Uterus (tissue), 4 donors: ENCODE measurements at places on chromosomes 12 and 14. TPM values are rescaled to one million over a fixed set of nuclear protein-coding genes. Genes with fewer than 3 reads are reported as not detected.
A peak's percentile ranks its signal among the peaks of the same experiment; 100 is the strongest.

CFAP251 gene
- 15.3 TPM for total RNA-seq

GRCh38 chr12:69837657-69838415, 12.8 kb downstream of the MYRFL start:
- no peak overlapping the region for H3K27ac ChIP-seq
- no peaks in the 10 kb centered on the region for H3K27me3 ChIP-seq
- H3K4me3 ChIP-seq: no peak overlapping the region
- no peaks in the 10 kb centered on the region for H3K4me1 ChIP-seq

- no peak overlapping the region for H3K27ac ChIP-seq
- no peak for DNase-seq
- H3K36me3 ChIP-seq: no peaks in the 10 kb centered on the region
- H3K4me1 ChIP-seq: no peaks in the 10 kb centered on the region
Measured at GRCh38 chr14:61434311-61434710, 112.9 kb downstream of the PRKCH start.

CEP83 gene
- total RNA-seq: 40.7 TPM

DNA sequence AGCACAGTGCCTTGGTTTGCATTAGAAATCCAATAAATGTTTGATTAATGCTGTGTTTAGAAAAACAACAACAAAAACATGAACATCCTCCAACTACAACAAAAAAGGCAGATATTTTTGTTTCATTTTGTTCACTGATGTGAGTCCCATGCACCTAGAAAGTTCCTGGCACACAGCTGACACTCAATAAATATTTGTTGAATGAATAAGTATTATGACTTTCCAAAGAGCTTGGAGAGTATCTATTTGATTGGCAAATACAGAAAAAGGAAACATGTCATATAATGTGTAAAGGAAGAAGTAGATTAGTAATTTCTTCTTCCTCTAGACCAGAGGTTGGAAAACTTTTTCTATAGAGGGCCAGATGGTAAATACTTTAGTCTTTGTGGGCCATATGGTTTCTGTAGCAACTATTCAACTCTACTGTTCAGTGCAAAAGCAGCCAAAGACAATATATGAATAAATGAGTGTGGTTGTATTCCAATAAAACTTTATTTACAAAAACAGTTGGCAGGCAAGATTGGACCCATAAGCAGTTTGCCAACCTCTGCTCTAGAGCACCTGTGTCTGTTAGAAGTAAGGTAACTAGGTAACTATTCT, 312.3 kb upstream of the DIO2 start:
- no peaks in the 10 kb centered on the region for H3K27me3 ChIP-seq
- no peaks in the 10 kb centered on the region for H3K36me3 ChIP-seq
- no peak overlapping the region for H3K4me3 ChIP-seq
- DNase-seq: no peak
- H3K27ac ChIP-seq: no peak overlapping the region
- H3K4me1 ChIP-seq: no peaks in the 10 kb centered on the region

COL2A1 gene
- 0.15 TPM for total RNA-seq

DNA sequence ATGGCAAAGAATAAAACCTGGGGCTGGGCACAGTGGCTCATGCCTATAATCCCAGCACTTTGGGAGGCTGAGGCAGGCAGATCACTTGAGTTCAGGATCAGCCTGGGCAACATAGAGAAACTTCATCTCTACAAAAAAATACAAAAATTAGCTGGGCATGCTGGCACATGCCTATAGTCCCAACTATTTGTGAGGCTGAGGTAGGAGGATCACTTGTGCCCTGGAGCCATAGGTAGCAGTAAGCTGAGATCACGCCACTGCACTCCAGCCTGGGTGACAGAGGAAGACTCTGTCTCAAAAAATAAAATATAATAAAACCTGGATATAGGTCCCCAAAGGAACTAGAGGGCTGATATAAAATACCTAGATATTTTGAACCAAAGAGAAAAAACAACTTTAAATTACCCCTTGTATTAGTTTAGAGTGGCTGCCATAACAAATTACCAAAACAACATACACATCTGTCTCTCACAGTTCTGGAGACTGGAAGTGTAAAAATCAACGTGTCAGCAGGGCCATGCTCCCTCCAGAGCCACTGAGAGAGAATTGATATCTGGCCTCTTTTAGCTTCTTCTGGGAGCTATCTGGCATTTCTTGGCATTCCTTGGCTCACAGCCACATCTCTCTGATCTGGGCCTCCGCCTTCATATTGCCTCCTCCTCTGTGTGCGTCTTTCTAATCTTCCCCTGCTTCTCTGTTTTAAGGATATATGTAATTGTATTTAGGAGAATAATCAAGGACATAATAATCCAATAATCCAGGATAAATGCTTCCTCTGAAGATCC, 47.9 kb upstream of the ATF7IP start:
- H3K4me3 ChIP-seq: no peak overlapping the region
- no peak for DNase-seq
- H3K27me3 ChIP-seq: no peaks in the 10 kb centered on the region
- no peak overlapping the region for H3K27ac ChIP-seq
- no peaks in the 10 kb centered on the region for H3K36me3 ChIP-seq

SERPINA10 gene
- total RNA-seq: not detected

DNA sequence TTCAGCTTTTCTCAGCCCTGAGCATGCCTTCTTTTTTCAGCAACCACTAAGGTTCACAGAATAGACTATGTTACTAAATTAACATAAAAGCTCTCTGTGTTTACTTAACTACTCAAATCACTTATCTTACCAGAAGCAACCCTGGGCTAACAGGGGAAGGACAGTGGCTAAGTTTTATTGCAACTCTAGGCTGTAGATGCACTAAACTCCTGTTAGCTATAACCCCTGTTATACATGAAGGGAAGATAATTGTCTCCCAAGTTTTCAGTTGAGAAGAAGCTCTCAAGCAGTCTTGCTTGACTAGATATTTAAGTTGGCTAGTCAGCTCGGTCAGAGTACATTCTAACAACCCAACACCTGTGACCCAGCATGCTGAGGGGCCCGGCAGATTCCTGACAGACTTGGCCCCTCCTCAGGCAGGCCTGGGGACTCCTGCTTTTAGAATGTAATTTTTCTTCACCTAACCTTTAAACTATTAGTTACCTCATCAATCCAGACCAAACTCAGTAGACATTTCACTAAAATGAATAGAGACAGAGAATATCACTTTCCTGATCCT, 464.5 kb downstream of the EGLN3 start:
- H3K4me3 ChIP-seq: no peak overlapping the region
- no peak overlapping the region for H3K27ac ChIP-seq
- H3K36me3 ChIP-seq: no peaks in the 10 kb centered on the region
- H3K4me1 ChIP-seq: no peaks in the 10 kb centered on the region
- no peaks in the 10 kb centered on the region for H3K27me3 ChIP-seq

- DNase-seq: no peak
- no peaks in the 10 kb centered on the region for H3K27me3 ChIP-seq
- H3K36me3 ChIP-seq: no peaks in the 10 kb centered on the region
- no peak overlapping the region for H3K4me3 ChIP-seq
- no peaks in the 10 kb centered on the region for H3K4me1 ChIP-seq
- no peak overlapping the region for H3K27ac ChIP-seq
Measured at GRCh38 chr14:81200054-81200453, 20.7 kb downstream of the GTF2A1 start.

GRCh38 chr12:116453631-116454030, 105.5 kb upstream of the MAP1LC3B2 start:
- H3K36me3 ChIP-seq: no peaks in the 10 kb centered on the region
- H3K27me3 ChIP-seq: no peaks in the 10 kb centered on the region
- peaks cover 15% of the 10 kb centered on the region for H3K4me1 ChIP-seq
- no peak overlapping the region for H3K27ac ChIP-seq

DNA sequence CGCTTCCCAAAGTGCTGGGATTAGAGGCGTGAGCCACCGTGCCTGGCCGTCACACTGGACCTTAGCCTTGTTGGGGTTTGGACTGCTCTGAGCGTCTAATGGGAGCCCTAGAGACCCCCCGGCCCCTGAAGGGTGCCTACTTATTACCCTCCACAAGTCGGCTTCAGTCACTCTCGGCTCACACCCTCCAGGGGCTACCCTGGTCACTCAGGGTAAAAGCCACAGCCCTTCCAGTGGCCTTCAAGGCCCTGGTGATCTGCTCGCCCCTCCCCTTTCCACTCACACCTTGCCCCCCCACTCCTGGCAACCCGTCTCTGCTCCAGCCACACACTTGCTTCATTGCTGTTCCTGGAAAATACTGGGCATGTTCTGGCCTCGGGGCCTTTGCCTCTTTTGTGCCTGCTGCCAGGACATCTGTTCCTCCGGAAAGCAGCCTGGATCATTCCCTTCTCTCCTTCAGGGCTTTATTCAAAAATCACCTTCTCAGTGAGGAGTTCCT, 3.6 kb upstream of the MORN3 start:
- no peaks in the 10 kb centered on the region for H3K36me3 ChIP-seq
- peak overlapping the region; percentile 43 for H3K27ac ChIP-seq
- H3K4me1 ChIP-seq: no peaks in the 10 kb centered on the region
- DNase-seq: no peak
- H3K27me3 ChIP-seq: no peaks in the 10 kb centered on the region

ADCY6 gene
- total RNA-seq: 58.1 TPM

- H3K4me3 ChIP-seq: no peak overlapping the region
- H3K27me3 ChIP-seq: no peaks in the 10 kb centered on the region
- H3K4me1 ChIP-seq: no peaks in the 10 kb centered on the region
- no peak overlapping the region for H3K27ac ChIP-seq
- no peak for DNase-seq
Measured at GRCh38 chr12:49716553-49716952, 9.3 kb upstream of the FMNL3 start.

DNA sequence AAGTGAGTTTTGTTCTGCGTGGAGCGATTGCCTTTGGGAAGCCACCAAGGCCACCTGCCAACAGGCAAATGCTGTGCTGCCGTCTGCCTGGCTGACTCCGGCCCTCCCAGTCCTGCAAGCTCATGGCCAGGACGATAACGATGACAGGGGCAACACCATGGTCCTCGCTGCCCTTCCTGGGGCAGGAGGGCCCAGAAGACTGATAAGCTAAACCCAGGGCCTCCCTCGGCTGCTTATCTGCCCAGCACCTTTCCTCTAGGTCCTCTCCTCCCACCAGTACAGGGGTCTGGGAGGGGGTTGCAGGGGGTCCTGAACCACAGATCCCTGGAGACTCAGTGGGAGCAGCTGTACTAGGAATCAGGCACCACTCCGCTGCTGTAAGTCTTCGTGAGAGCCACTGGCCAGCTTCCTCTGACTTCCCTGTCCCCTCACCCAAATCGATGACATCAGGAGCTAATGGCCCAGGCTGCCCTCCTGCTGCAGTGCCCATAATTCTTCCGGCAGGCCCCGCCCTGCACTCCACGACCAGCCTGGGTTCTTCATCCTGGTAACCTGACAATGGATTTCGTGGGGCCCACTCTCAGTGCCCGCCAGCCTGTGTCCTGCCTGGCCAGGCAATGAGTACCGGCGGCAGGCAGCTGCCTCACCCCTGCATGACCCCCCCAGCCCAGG, 5.1 kb downstream of the ANKRD9 start:
- no peaks in the 10 kb centered on the region for H3K27me3 ChIP-seq
- H3K27ac ChIP-seq: no peak overlapping the region
- no peaks in the 10 kb centered on the region for H3K4me1 ChIP-seq
- no peaks in the 10 kb centered on the region for H3K36me3 ChIP-seq

DNA sequence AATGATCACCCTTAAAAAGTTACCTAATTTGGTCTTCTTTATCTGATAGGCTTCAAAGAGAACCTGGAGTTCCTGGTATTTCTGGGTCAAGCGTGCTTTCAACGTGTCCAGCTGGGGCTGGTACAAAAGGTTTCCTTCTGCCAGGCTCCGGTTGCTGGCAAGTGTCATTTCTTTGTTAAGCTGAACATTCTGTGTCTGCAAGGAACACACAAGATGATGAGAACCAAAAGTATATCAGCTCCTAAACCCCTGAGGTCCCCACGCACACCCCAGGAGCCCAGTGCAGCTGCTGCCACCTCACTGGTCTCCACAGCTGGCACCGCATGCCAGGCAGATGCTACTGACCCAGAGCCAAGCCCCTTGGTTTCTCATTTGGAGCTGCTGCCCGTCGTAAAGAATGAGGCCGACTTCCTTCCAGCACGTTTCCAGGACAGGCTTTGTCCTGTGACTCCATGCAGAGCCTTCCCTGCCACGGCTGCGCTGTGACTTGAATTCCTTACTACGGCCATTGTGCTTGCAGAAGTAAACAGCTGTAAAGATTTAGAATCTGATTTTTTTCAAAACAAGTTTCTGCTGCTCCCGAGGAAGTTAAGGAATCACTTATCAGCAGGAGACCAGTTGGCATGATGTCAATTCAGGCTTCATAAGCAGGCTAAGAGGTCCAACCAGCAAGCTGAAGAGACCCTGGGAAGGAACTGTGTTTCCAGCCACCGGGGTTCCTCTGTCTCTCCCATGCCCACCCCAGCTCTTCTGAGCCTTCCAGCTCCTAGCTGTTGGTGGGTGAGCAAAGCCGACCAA, 24.9 kb downstream of the VPS37B start:
- peaks cover 6% of the 10 kb centered on the region for H3K4me1 ChIP-seq
- no peaks in the 10 kb centered on the region for H3K27me3 ChIP-seq
- no peak for DNase-seq
- peak overlapping the region; percentile 22 for H3K4me3 ChIP-seq
- H3K36me3 ChIP-seq: no peaks in the 10 kb centered on the region

DNA sequence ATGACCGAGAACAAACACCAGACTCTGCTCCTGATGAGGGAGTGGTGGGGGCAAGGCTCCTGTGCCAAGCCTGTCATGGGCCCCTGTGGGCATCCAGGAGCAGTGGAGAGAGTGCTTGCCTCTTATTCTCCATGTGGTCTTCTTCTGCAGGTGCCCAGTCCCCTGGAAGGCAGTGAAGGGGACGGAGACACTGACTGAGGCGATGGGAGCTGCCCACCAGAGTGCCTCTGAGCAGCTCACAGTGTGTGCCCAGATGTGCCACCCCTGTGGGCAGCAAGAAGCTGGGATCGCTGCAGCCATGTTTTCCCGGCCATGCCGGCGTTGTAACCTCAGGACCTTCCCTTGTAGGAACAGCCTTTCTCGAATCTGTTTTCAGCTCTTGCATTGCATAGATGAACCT, 6.4 kb upstream of the EP400 start:
- H3K27ac ChIP-seq: no peak overlapping the region
- DNase-seq: no peak
- no peaks in the 10 kb centered on the region for H3K27me3 ChIP-seq

GRCh38 chr12:132056951-132057350, 87.2 kb downstream of the DDX51 start:
- H3K4me1 ChIP-seq: no peaks in the 10 kb centered on the region
- H3K36me3 ChIP-seq: no peaks in the 10 kb centered on the region
- H3K4me3 ChIP-seq: no peak overlapping the region
- no peak for DNase-seq

GPRC5D gene
- not detected for total RNA-seq

MIS18BP1 gene
- total RNA-seq: 21.2 TPM

DNA sequence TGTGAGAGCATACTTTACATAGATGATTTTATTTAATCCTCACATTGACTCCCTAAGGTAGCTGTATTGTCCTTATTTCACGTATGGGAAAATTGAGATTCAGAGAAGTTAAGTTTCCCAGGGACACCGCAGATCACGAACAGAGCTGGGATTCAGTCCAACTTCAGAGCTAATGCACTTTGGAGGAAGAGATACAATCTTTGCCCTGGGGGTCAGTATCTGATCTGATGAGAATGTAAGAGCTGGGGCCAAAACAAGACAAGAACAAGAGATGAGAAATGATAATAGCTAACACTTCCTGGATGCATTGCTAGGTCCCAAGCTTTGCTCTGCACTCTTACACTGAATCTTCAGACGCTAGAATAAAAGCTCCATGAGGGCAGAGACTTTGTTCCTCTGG, 6.0 kb upstream of the CSAD start:
- no peaks in the 10 kb centered on the region for H3K36me3 ChIP-seq
- H3K4me3 ChIP-seq: no peak overlapping the region
- peaks cover 12% of the 10 kb centered on the region for H3K4me1 ChIP-seq
- H3K27me3 ChIP-seq: no peaks in the 10 kb centered on the region
- no peak overlapping the region for H3K27ac ChIP-seq
- no peak for DNase-seq
